ENCODE measurements at places on chromosomes 11 and 22. TPM values are rescaled to one million over a fixed set of nuclear protein-coding genes. Genes with fewer than 3 reads are reported as not detected.

DNA sequence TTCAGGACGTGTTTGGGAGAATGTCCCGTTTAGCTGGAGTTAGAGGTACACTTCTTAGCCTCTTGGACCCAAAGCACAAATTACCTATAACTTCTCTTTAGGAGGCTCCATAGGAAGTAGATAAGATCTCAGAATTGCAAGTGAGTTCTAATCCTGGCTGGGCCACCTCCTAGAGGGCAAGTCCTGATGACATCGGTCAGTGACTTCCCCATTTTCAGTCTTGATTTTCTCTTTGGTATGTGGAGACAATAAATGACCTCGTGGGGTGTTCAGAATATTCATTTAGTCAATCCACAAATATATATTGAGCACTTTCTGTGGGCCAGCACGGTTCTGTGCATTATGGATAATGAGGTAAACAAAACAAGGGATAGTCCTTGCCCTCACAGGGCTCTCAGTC, 208.6 kb downstream of the CWF19L2 start:
- no peak for DNase-seq

- DNase-seq = no peak
Observed at GRCh38 chr22:18033204-18033998, 9.0 kb upstream of the MICAL3 start.

- DNase-seq = no peak
Observed at GRCh38 chr11:11770921-11771486, 70.8 kb upstream of the USP47 start.

PRG3 gene
- not detected for total RNA-seq

- DNase-seq = no peak
Observed at GRCh38 chr11:110565357-110566336, 135.9 kb downstream of the FDX1 start.

IRAG1 gene
- not detected for total RNA-seq

DDX25 gene
- 0.14 TPM for total RNA-seq

DNA sequence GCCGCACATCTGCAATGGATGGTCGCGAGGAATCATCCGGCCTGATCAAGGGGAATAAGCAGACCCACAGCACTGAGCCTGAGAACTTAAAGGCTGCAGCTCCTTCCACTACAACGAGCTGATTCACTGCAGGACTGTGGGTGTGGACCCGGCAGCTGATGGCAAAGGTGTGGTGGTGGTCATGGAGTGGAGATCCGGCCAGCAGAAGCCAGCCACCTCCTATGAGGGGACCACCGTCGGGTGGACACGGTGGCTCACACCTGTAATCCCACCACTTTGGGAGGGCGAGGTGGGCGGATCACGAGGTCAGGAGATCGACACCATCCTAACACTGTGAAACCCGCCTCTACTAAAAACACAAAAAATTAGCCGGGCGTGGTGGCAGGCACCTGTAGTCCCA, 66.4 kb downstream of the DGCR2 start:
- no peak for DNase-seq

DNA sequence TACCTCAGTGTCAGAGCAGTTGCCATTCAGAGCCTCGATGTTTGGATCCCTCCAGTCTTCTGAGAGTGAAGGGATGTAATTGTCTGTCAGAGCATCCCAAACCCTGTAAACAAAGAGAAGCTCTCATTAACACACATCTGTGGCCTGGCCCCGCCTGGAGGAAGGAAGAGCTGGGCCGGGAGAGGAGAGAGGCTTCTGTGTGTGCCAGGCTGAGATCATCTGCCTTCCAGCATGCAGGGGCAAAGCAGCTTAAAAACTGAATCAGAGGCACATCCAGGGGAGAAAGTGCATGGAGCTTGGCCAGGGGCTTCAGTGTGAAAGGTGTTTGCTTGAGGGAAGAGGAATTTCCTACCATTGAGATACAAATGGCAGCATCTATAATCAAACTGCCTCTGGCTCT, 14.5 kb downstream of the FEZ1 start:
- DNase-seq = no peak

DNA sequence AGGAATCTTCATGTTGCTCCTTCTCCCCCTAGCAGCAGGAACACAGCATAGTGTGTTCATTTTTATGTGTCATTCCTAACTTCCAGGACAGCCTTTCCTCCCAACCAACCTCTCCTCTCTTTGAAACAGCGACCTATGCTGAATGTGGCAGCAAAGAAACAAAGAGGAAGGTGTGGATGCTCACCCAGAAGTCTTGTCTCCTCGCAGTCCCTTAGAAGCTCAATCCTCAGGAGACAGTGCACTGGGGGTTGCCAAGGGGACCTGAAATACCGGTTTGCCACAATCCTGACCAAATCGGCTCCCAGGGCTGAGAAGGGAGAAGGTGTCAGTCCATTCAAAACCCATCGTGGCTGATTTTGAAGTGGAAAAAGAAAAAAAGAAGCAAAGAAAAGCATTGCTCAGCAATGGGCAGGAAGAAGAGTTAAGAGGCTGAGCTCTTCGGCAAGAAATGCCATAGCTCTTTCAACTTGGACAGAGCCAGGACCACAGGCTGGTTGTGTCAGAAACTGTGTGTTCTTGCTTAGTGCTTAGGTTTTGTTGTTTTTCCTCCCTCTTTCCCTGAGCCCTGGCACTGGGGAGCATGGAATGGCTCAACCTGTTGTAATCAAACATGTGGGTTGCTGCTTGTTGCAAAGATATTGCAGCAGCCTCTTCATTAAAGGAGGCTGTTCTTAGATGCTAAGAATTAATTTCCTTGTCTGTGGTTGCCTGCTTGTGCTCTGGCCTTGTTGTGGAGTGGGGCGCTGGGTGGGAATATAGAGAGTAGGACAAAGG, 30.4 kb upstream of the TENM4 start:
- DNase-seq = no peak

LRRC4C gene
- total RNA-seq = 0.12 TPM

OR8D4 gene
- total RNA-seq = not detected

DNA sequence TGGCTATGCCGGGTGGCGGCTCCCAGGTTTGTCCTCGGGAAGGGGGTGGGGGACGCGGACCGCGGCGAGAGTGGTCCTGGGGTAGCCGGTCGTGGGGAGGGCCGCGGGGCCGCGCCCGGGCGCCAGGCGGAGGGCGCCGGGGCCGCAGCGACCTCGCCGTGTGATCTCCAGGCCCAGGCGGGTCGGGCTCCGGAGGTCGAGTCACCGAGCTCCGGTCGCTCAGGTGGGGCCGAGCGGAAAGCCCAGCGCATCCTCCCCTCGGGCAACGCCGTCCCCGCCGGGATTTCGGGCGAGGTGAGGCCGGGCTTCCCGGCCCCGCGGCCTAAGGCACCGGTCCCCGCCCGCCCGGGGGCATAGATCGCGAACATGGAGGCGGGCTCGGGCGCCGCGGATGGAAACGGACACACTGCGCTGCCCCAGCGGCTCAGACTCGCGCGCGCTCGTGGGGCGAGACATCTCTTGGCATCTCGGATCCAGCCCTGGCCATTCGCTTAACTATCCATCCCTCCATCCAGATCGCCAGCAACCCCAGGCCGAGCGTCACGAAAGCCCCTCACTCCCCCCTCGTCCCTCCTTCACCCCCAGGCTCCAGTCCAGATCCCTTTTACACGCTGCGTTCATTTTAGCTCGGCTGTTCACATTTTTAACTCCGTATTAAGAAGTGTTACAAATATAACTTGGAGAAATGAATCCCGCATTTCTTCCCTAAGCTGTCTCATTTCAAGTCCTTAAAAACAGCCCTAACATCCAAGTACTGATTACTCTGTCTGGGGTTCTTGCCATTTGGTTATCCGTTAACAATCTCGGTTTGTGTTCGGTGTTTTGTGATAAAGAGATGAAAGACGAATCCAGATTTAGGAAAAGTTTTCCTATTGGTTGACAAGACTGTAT, 460 bp downstream of the ZC3H12C start:
- DNase-seq = no peak

DNA sequence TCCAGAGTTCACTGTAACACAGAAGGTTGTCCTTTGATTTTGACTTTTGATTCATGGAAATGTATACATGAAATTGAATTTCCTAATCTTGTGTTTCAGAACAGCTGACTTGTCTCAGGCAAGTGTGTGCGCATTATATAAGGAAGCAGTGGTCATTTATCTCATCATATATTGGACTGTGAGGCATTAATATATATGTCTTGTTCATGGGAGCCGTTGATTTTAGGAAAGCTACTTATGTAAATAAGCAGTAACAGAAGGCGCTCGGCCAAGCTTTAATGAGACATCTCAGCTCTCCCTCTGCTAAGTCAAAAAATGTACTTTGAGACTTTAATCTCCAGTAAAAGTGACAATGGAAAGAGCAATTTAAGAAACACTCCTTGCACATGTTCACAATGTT, 100.5 kb downstream of the PDHX start:
- no peak for DNase-seq

- no peak for DNase-seq
Observed at GRCh38 chr11:35011389-35011788, 95.0 kb downstream of the PDHX start.

NCR3LG1 gene
- 2.3 TPM for total RNA-seq
